ENCODE measurements at places on chromosomes 7 and 10. TPM values are rescaled to one million over a fixed set of nuclear protein-coding genes. Genes with fewer than 3 reads are reported as not detected.

FAM180A gene
- not detected for total RNA-seq

ADIRF gene
- total RNA-seq = 40.6 TPM

GRCh38 chr7:25073451-25073850 is 51.6 kb downstream of the CYCS start:
- no peak for DNase-seq

DNA sequence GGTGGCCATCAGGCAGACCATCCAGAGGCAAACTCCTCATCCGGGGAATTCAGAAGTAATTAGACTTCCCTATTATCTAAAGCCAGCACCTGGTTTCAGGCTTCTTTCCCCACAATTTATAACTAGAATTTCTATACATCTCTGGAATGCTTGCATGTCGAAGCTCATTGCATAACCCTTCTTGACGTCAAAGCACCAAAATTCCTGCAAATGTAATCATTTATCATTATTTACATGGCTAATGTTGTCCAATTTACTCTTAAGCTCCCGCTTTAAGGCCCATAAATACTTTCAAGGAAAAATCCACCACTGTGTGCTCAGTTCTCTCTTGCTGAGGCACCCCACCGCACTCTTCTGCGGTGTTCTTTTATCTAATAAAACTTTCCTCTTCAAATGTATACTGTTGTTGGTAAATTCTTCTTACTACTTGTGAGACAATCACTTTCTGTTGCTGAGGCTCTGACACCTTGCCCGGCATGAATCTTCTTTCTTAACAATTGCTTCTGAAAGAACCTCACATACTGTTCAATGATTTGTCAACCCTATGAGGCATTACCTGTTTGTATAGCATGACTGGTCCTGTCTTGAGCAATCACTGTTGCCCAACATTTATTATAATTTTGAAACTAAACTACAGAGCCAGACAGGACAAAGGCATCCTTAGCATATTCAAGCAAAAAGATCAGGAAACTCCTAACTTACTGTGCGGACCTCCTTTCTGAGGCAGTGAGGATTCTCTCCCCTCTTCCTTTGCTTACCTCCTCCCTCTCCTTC is 17.4 kb upstream of the GPR141 start:
- DNase-seq = no peak

GRCh38 chr7:11427686-11428273 is 404.2 kb downstream of the THSD7A start:
- DNase-seq = peak; percentile 75
